HCEC 1CT (cell line): ENCODE measurements at places on chromosomes 7 and 10.

DNA sequence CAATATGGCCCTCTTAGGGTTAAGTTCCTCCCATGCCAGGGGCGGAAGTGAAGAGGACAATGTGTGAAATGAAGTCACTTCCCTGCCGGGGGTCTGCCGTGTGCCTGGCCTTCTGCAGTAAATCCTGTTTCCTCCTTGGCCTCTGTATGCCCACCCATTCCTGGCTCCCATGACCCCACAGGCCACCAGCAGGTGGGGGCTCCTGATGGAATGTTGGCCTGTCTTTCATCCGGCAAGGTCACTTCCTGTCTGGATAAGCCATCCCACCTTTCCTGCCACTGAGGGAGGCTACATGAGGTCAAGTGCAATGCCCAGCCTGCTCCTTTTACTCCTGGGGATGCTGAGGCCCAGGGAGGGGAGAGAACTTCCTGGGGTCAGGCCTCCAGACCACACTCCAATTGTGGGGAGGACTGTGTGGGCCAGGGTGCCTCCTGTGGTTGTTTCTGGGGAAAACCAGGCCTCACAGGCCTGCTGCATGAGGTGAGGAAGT is 22.3 kb downstream of the PALD1 start:
- DNase-seq = no peak

GRCh38 chr7:55569797-55570196 is 2.5 kb downstream of the VOPP1 start:
- no peak for DNase-seq

- DNase-seq = no peak
Observed at GRCh38 chr10:124248056-124249045, 155.0 kb upstream of the CHST15 start.

DNA sequence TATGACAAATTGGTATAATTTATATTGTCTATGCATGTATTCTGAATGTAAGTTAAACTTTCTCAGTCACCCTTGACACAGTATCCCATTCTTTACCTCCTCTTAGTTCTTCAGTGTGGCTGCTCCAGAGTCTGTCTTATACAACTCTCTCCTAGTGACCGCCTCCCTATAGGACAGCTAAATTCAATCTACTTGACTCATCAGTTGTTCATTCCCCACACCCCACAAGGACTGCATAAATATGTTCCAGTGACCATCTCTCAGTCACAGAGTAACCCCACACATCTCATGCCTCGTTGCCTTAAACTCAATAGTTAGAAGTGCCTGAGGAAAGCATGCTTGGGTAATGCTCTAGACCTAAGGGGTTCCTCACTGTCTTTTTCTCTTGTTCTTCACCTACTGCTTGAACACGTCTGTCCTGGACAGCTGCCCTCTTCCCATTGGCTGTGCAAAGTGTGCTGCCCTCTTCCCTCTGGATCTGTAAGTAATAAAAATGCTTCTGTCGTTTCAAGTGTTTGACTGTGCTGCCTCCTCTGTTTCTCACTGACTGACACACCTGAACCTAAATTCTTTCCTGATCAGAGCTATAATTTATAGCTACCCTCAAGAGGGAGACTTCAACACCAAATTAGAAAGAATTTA is 494.6 kb upstream of the GRM3 start:
- DNase-seq = no peak

- no peak for DNase-seq
Observed at GRCh38 chr10:66695046-66695445, 230.8 kb upstream of the LRRTM3 start.

GRCh38 chr10:110083884-110084283 is 76.1 kb downstream of the ADD3 start:
- DNase-seq = peak; percentile 31

GRCh38 chr7:46756996-46757395 is 824.9 kb downstream of the TNS3 start:
- DNase-seq = no peak

- no peak for DNase-seq
Observed at GRCh38 chr10:78178940-78179339, 145.3 kb downstream of the RPS24 start.

- DNase-seq = peak; percentile 89
Observed at GRCh38 chr10:75773231-75773780, 341.9 kb downstream of the LRMDA start.

DNA sequence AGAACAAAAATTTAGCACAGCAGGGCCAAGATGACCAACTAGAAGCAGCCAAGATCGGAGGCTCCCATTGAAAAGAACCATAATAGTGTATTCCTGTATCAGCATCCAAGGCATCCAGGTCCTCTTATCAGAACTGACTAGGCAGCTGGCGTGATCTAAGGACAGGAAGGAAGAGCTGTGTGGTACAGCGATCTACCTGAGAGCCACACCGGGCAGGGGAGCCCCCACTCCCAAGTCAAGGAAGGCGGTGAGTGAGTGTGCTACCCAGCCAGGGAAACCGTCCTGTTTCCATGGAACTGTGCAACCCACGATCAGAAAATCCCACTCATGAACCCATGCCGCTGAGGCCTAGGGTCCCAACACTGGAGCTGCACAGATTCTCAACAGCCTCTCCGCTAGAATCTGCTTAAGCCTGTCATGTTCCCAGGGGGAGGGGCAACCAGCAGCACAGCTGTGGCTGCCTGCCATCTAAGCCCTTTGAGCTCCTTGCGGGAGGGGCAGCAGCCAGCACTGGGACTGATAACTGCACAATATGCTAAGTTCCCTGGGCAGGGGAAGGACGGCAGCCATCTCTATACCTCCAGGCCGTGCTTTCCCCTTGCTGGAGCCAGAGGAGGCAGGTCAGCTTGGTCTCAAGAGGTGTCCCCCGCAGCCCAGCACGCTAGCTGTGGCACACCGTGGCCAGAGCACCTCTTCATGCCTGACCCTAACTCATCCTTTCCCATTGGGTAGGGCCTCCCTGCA is 213.0 kb upstream of the SMIM30 start:
- DNase-seq = no peak

DNA sequence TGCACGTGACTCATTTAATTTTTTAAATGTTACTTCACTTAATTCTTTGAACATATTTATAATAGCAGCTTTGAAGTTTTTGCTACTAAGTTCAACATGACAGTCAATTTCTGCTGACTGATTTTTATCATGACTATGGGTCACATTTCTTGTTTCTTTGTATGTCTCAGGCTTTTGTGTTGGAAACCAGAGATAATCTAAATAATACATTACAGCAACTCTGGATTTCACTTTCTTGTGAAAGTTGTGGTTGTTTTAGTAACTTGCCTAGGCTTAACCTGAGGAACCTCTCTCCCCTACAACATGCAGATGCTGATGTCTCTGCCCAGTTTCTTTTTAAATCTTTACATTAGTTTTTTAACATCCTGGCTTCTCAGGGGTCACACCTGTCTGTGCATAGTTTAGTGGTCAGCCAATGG is 180.8 kb downstream of the CCDC71L start:
- DNase-seq = peak; percentile 4

- no peak for DNase-seq
Observed at GRCh38 chr7:106678795-106679152, 17.8 kb upstream of the CCDC71L start.

GRCh38 chr10:62457598-62457997 is 83.4 kb downstream of the ZNF365 start:
- DNase-seq = no peak

DNA sequence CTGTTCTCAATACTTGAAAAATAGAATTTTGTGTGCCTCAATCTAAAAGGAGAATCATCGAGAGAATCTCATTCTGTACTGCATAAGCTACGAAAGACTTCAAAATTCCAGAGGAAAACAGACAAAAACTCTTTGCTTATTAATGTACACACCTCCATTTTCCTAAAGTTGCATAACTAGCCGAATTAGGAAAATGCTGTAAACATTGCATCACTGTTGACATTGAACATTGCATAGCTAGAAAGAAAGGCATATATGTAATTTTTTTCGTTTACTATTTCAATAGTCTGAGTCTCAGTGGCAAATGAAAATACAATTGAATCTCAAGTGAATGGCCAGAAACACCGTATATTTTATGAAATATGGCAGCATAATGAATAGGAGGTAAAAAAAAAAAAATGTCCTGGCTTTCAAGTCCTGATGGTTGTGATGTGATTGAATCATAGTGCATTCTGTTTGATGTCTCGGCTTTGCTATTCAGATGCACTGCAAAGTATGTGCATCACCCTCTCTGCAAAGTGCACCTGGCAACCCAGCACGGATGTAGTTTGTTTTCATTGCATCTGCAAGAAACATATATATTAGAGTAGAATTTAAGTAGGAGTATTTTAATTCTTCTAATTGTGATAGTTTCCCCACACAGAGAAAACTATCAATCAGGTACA is 196.7 kb downstream of the VTI1A start:
- no peak for DNase-seq

GRCh38 chr7:151051108-151051507 is 2.8 kb downstream of the ASIC3 start:
- no peak for DNase-seq

DNA sequence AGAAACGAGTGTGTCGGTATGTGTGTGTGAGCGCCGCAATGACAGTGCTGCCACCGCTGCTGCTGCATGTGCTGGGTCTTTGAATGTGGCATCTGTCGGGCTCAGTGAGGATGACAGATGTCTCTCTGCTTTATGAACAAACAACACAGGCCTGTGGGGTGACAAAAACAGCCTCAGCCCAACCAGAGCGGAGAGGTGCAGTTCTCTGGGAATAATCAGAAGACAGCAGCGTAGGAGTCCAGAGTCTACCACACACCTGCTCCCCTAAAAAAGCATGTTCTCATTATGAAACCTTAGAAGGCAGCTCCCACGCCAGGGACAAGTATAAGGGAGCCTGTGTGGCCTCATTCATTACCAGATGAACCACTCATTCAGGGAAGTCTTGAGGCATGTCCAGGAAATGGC is 278.3 kb downstream of the KCNMA1 start:
- DNase-seq = no peak

GRCh38 chr7:110852156-110852940 is 238.6 kb upstream of the LRRN3 start:
- peak; percentile 18 for DNase-seq

DNA sequence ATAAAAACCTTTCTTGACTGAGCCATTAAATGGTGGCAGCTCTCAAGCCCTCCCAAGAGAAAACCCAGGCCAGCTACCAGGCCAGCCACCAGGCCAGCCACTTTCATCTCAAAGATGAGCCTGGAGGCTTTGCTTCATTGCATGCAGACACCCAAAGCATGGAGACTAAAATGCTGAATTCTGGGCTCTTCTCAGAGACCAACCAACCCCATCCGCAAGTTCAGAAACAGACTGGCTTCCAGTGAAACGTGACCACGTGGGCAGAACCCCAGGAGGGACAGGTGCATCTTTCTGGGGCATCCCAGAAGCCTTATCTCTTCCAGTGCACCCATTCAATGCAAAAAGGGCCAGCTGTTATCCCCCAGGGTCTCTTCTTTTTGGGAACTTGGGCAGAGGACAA is 20.9 kb downstream of the CHST15 start:
- DNase-seq = no peak

- DNase-seq = no peak
Observed at GRCh38 chr10:4234661-4235060, 449.7 kb upstream of the KLF6 start.

GRCh38 chr10:107103174-107104025 is 61.1 kb downstream of the SORCS1 start:
- DNase-seq = no peak

GRCh38 chr7:82221152-82221674 is 222.4 kb downstream of the CACNA2D1 start:
- DNase-seq = peak; percentile 39

GRCh38 chr10:126394948-126395347 is 6.7 kb upstream of the ADAM12 start:
- no peak for DNase-seq

DNA sequence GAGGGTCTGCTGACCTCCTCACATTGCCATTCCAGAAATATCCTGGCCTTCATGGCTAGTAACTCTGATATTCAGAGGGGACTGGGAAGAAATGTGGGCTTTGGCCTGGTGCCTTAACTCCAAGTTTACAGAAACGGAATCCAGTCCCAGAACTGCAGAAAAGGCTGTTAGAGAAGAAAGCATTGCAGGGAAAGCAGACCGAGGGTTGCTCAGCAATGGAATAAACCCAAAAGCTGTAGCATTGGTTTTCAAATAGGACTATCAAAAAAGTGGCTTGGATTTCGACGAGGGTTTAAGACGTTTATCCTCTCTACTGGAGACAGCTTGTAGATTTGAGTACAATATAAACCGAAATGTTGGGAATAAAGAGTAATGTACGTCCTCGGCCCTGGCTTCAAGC is 425.8 kb upstream of the FOXK1 start:
- no peak for DNase-seq

DNA sequence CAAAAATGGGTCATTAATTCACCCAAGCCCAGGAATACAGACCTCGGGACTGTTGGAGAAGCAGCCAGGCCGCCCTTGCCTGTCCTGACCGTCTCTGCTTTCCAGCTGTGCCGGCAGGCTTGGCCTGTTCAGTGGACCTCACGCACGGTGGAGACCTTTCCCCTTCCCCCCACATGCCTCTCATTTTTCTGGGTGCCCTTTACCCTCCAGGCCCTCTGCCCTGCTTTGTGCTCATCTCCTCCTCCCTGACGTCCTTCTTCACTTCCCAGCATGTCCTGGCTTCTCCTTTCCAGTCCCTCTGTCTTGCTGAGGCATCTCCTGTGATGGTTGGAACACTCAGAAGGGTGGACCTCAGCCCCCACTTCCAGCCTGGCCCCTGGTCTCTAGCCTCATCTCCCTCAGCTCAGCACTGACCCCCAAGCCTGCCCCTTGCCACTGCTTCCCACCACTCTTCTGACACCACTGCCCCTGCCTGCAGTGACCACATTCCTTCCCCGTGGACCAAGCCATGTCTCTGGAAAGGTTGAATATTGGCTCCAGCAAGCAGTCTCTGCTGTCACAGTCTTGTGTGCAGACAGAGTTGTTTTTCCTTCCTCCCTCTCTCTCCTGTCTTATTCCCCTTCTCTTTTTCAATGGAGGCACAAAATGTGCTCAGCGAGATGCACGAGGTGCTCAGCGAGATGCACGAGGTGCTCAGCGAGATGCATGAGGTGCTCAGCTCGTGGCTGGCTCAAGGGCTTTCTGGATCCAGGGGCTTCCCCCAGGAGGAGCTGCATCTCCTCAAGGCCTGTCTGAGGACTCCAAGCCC is 14.9 kb downstream of the BAG3 start:
- DNase-seq = peak; percentile 77

DNA sequence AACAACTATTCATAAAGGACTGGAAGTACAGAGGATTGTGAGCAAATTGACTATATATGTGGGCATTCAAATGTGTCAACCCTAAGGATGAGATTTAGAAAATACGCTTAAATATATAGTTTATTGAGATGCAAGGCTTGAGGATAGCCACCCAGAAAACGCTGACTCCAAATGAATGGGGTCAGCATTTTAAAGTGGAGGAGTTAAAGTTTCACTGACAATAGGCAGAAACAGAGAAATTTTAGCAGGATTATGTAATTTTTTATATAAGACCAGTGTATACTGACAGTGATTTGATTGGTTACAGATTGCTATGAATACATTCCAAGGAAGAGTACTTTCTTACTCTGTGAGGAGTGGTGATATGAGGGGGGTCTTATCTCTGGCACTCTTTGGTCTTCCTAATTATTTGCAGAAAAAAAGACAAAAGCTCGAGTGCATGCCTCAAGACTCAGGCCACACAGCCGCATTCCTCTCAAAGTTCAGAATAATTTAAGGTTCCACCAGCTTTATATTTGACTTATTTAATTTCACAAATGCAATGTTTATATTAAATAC is 38.6 kb upstream of the ARL4A start:
- no peak for DNase-seq

- peak; percentile 56 for DNase-seq
Observed at GRCh38 chr7:35723011-35723410, 28.1 kb upstream of the HERPUD2 start.
